ENCODE measurements at places on chromosomes 12 and 14. TPM values are rescaled to one million over a fixed set of nuclear protein-coding genes. Genes with fewer than 3 reads are reported as not detected.

The CLEC4D gene
- polyA plus RNA-seq, result 0.19 TPM

The ALDH2 gene
- polyA plus RNA-seq, result 296 TPM

The SLC24A4 gene
- polyA plus RNA-seq, result not detected

The NANOG gene
- polyA plus RNA-seq, result not detected

The FGF23 gene
- polyA plus RNA-seq, result not detected

The RPL10L gene
- not detected for polyA plus RNA-seq

The ATL1 gene
- polyA plus RNA-seq, result 3.5 TPM

The SYT1 gene
- polyA plus RNA-seq, result 0.75 TPM

The HOXC6 gene
- 1.0 TPM for polyA plus RNA-seq

The SCARB1 gene
- polyA plus RNA-seq, result 6.7 TPM

The NOVA1 gene
- 1.0 TPM for polyA plus RNA-seq

The A2M gene
- polyA plus RNA-seq, result 47.4 TPM

The PLEKHD1 gene
- polyA plus RNA-seq, result 0.12 TPM

The GALNT8 gene
- 0.28 TPM for polyA plus RNA-seq

The TMEM179 gene
- polyA plus RNA-seq, result not detected

The WSCD2 gene
- not detected for polyA plus RNA-seq

The ADSS1 gene
- 16.7 TPM for polyA plus RNA-seq

The TBX3 gene
- polyA plus RNA-seq, result 4.9 TPM

The CD4 gene
- polyA plus RNA-seq, result 3.9 TPM

The OR4E2 gene
- not detected for polyA plus RNA-seq

The STX2 gene
- polyA plus RNA-seq, result 8.4 TPM

The TAS2R13 gene
- polyA plus RNA-seq, result not detected

The INHBC gene
- not detected for polyA plus RNA-seq

The NAV3 gene
- polyA plus RNA-seq, result 0.18 TPM

The HOTAIR gene
- not detected for polyA plus RNA-seq

The GPX2 gene
- 464 TPM for polyA plus RNA-seq

The KRT85 gene
- not detected for polyA plus RNA-seq

The KRT71 gene
- not detected for polyA plus RNA-seq

The BEGAIN gene
- 0.75 TPM for polyA plus RNA-seq

The TMEM63C gene
- 0.31 TPM for polyA plus RNA-seq

The TMEM30B gene
- 11.2 TPM for polyA plus RNA-seq

The CLEC1B gene
- not detected for polyA plus RNA-seq
